ENCODE measurements at places on chromosomes 12 and 14. TPM values are rescaled to one million over a fixed set of nuclear protein-coding genes. Genes with fewer than 3 reads are reported as not detected.

LRCOL1 gene
- 0.17 TPM for total RNA-seq

IL26 gene
- total RNA-seq: not detected

PPTC7 gene
- 4.9 TPM for total RNA-seq

HOTAIR gene
- total RNA-seq: not detected

R3HDM2 gene
- total RNA-seq: 11.3 TPM

APOF gene
- not detected for total RNA-seq

RBP5 gene
- total RNA-seq: 0.26 TPM

LRFN5 gene
- total RNA-seq: 3.6 TPM

CFAP251 gene
- 7.9 TPM for total RNA-seq

ADAM21 gene
- 0.66 TPM for total RNA-seq

RPS6KA5 gene
- total RNA-seq: 2.0 TPM

ING4 gene
- 30.3 TPM for total RNA-seq

TAS2R9 gene
- total RNA-seq: not detected

TMEM179 gene
- total RNA-seq: under 0.01 TPM

MAP1LC3B2 gene
- 1.2 TPM for total RNA-seq

BDKRB2 gene
- total RNA-seq: 43.9 TPM

ARHGEF25 gene
- 40.0 TPM for total RNA-seq

Data from fibroblast of lung (primary cell).